ENCODE measurements at places on chromosomes 3 and 15. TPM values are rescaled to one million over a fixed set of nuclear protein-coding genes. Genes with fewer than 3 reads are reported as not detected.

Gene BOC
- 12.1 TPM for total RNA-seq

Gene DUOXA2
- 0.32 TPM for total RNA-seq

Gene GABRB3
- 0.52 TPM for total RNA-seq

Gene CHRFAM7A
- 2.0 TPM for total RNA-seq

Gene CLRN1
- not detected for total RNA-seq
